IMR-90 (cell line): ENCODE measurements at places on chromosomes 1 and 21. TPM values are rescaled to one million over a fixed set of nuclear protein-coding genes. Genes with fewer than 3 reads are reported as not detected.
A peak's percentile ranks its signal among the peaks of the same experiment; 100 is the strongest.

DNA sequence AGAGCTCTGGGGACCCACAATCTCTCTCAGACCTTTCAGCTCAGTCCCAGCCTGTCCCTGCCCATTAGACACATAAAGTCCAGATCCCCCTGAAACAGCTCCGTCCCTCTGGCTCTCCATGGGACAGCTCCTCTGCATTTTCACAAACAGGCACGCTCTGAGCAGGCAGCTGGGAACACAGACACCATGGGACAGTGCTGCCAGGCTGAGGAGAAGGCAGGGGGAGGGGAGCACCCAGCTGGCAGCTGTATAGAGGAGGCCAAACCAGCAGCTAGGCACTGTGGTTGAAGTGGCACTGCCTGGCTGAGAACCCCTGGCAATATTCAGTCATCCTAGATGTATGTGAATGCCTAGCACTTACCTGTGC, 2.0 kb downstream of the TMEM63A start:
- peaks cover 12% of the 10 kb centered on the region; the same call in 1 of the 2 replicates for H3K4me1 ChIP-seq
- no peak overlapping the region for H3K27ac ChIP-seq
- H3K36me3 ChIP-seq = peaks cover 10% of the 10 kb centered on the region; the same call in 1 of the 2 replicates
- H3K4me3 ChIP-seq = no peak overlapping the region

DNA sequence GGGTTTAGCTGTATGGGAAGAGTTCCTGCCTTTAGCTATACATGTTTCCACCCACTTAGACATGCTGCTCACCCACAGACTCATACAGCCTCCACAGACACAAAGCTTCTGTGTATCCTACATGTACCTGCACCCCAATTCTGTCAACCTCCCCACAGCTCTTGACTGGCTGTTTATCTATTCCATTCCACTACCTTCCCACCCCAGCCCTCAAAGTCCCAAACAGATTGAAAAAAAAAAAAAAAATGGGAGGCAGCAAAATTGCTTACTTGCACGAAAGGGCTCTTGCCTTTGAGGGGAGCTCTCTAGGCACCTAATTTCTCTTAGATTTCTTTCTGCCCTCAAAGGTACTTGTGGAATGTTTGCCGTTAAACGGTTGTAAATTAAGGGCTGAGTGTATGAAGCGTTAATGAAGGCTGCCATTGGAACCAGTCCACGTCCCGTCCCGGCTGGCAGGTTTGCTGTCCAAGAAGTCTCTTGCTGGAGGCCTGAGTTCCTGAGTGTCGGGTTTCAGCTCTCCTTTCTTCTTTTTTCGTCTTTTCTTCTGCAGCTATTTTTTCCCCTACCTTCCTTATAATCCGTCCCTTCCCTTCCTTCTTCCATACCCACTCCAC, 43.6 kb downstream of the PBX1 start:
- H3K27me3 ChIP-seq = no peaks in the 10 kb centered on the region
- DNase-seq = peak; percentile 52
- peak overlapping the region; percentile 44 for H3K27ac ChIP-seq
- peaks cover 5% of the 10 kb centered on the region; the same call in 1 of the 2 replicates for H3K36me3 ChIP-seq

GRCh38 chr1:228178737-228179684, 13.4 kb downstream of the IBA57 start:
- H3K4me1 ChIP-seq = peaks cover 11% of the 10 kb centered on the region
- H3K36me3 ChIP-seq = 0 out of 2 replicates have a peak, but pooled peaks cover 4% of the 10 kb centered on the region
- H3K27me3 ChIP-seq = no peaks in the 10 kb centered on the region
- peak overlapping the region; percentile 96 for H3K27ac ChIP-seq

DNA sequence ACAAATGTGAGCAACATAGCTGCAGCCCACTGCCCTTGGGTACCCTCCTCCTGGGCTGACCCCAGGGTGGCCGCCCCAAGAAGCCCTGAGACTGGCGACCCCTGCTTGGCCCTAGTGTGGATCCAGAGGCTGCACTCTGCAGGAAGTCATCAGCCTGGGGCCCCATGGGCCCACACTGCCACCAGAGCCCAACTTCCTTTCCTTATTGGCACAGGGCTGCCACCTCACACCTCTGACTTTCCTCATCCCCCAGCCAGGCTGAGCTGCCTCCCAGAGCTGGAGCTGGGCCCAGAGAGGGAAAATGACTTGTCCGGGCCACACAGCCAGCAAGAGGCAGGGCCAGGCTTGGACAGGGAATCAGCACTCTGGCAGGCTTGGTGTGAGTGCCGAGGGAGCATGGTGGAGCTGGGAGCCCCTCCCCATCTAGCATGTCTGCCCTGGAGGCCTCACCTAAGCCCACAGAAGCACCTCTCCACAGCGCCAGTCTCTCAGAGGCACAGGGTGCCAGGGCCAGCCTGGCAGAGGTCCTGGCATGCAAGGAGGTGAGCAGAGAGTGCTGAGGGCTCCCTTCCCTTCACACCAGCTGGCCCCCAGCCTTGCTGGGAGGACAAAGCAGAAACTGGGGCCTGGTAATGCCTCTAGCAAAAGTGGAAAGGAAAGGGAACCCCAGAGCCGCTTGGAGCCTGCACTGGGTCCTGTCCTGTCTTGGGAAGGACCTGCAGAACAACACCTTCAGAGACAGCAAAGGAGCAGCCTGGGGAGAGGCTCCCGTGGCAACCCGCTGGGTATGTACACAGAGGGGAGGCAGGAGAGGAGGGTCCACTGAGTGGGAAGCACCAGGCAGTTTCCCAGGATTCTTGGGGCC, 3.2 kb downstream of the RAP1GAP start:
- peak; percentile 7 for DNase-seq
- H3K4me3 ChIP-seq = no peak overlapping the region
- H3K27ac ChIP-seq = no peak overlapping the region

DNA sequence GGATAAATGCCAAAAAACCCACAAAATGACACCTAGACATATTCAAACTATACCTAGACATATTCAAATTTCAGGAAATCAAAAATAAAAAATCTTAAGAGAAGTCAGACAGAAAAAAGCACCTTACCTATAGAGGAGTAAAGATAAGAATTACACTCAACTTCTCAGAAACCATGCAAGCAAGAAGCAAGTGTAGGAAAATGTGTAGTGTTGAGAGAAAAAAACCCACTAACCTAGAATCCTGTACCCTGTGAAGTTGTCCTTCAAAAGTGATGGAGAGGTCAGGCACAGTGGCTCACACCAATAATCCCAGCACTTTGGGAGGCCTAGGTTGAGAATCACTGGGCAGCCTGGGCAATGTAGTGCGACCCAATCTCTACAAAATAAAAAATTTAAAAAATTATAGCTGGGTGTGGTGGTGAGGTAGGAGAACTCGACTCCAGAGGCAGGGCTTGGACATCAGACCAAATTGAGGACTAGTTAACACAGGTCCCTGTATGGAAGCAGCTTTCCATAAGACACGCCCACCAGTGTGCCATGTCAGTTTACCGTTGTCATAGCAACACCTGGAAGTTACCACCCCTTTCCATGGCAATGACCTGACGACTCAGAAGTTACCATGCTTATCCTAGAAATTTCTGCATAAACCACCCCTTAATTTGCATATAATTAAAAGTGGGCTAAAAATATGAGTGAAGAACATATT, 20.7 kb downstream of the PDIK1L start:
- peaks cover 11% of the 10 kb centered on the region for H3K27me3 ChIP-seq
- no peak for DNase-seq
- H3K27ac ChIP-seq = no peak overlapping the region
- no peaks in the 10 kb centered on the region for H3K36me3 ChIP-seq
- 0 out of 2 replicates have a peak, but pooled peaks cover under 1% of the 10 kb centered on the region for H3K4me1 ChIP-seq

FALEC gene
- 0.26 TPM in 1 of 2 replicates, not detected in the other for polyA plus RNA-seq
